ENCODE measurements at places on chromosomes 2 and 18.

DNA sequence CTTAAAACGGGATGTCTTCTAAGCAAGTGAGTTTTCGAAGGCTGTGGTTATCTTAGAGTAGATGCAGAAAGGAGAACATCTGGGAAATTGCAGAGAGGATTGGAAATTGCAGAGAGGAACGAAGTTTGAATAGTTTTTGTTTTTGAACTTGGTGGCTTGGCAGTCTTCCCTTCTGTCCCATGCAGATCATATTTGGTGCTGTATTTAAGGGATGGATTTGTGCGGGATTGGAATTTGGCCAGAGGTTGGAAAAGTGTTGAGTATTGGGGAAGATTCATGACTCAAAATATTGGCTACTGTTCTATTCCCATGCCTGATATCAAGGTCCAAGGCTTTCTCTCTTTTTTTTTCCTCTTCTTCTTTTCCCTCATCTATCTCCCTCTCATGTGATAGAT lies 18.2 kb downstream of the PTPRM start:
- DNase-seq: no peak

- DNase-seq: no peak
Observed at GRCh38 chr18:45628979-45629958, 14.0 kb downstream of the SLC14A2 start.

- no peak for DNase-seq
Observed at GRCh38 chr2:219689676-219690628, 62.5 kb downstream of the SLC4A3 start.

DNA sequence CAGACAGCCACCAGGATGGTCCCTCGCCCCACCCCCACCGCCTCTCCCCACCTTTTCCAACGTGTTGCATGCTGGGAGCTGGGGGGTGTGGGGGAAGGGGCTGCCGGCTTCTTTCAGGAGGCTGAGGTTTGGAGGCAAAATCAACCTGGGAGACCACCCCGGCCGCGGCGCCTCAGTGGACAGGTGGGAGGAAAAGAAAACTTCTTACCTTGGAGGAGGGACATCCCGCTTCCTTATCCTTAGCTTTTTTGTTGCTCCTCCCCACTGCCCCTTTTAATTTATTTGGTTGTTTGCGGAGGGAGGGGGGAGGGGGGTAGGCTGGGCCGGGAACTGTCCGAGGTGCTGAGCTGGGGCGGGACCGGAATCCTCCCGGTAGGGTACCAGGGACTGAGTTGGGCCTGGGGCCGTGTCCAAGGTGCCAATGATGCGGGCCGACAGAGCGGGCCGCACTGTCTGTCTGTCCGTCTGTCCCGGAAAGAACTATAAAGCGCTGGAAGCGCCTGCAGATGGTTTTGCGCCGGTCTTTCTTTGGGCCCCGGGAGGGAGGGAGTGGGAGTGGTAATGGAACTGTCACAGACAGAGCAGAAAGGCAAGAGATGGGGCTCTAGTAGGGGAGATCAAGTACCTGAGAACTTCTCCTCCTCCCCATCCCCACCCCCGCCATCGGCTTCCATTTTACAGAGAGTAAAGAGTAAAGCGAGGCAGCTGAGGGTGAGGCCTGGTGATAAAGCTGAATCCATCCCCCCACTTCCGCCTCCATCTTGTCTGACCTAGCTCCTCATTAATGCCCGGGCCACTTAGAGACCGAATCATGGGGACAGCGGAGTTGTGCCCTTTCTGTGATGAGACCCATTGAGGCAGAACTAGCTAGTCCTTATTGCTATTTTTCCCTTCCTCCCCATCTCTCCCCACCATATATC lies 2.4 kb downstream of the CDK5R2 start:
- peak; percentile 59 for DNase-seq

DNA sequence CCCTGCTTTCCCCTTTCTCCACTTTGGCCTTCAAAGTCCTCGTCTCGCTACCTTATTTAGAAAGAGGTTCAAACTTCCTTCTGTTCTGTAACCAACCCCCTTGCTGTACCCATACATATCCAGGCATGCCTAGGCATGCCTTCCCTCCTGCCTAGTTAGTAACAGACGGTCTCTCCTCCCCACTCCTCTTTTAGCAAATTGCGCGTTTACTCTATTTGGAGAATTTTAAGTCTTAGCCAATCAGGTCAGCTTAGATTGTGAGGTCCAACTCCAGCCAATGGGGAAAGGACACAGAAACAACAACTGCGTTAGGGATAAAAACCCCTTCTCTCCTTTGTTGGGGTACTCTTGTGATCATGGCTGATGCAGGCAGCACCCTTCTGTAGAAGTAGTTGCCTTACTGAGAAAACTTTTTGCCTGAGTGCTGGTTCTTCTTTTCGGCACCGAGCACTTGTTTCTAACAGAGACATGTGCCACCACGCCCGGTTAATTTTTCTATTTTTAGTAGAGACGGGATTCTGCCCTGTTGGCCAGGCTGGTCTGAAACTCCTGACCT lies 85.9 kb upstream of the FOXI3 start:
- DNase-seq: no peak

GRCh38 chr2:70738159-70738558 lies 29.8 kb downstream of the ADD2 start:
- no peak for DNase-seq

- DNase-seq: no peak
Observed at GRCh38 chr2:232479341-232480200, 8.1 kb downstream of the ECEL1 start.

DNA sequence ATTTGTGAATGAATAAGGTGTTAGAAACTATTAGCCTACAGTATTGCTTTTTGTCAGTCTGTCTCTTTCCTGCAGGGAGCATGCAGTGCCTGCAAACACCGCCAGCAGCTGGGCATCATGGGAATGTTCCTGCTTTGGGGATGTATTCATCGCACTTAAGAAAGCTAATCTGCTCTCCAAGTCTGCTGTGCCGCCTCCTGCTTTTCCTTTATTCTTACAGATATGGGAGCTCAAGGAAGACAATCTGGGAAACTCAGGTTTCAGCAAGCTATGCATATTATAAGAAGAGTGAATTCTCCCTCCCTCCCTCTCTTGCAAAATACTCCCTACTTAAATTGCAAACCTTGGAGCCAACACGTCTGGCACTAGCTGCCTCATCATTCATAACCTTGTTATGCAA lies 479.2 kb upstream of the ACVR2A start:
- DNase-seq: no peak

DNA sequence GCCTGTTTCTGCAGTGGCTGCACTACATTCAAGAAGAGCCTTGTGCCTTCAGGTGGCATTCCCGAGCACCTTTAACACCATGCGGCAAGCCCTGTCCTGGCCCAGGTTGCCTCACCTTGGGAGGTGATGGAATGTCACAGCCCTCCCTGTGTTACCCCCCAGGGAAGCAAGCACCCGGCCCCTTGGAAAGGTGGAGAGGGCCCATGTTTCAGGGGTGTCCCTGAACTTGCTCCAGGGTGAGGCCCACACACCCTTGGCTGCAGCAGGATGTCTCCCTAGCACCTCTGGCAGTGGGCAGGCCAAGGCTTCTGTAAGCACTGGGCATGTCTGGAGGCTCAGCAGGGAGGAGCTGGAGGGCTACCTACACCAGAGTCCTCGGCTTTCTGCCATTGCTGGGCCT lies 29.3 kb upstream of the ACAA2 start:
- DNase-seq: no peak

DNA sequence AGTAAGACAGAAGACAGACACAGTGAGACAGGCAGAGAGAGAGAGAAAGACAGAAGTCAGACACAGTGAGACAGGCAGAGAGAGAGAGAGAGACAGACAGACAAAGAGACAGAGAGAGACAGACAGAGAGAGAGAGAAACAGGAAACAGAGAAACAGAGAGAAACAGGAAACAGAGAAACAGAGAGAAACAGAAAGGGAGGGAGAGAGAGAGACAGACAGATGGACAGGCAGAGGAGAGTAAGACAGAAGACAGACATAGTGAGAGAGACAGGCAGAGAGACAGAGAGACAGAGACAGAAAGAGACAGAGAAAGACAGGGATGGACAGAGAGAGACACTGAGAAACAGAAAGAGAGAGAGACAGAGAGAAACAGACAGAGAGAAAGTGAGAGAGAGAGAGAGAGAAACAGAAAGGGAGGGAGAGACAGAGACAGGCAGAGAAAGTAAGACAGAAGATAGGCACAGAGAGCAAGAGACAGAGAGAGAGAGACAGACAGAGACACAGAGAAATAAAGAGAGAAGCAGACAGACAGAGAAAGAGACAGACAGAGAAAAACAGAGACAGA lies 109.3 kb upstream of the ANKRD30BL start:
- DNase-seq: no peak

DNA sequence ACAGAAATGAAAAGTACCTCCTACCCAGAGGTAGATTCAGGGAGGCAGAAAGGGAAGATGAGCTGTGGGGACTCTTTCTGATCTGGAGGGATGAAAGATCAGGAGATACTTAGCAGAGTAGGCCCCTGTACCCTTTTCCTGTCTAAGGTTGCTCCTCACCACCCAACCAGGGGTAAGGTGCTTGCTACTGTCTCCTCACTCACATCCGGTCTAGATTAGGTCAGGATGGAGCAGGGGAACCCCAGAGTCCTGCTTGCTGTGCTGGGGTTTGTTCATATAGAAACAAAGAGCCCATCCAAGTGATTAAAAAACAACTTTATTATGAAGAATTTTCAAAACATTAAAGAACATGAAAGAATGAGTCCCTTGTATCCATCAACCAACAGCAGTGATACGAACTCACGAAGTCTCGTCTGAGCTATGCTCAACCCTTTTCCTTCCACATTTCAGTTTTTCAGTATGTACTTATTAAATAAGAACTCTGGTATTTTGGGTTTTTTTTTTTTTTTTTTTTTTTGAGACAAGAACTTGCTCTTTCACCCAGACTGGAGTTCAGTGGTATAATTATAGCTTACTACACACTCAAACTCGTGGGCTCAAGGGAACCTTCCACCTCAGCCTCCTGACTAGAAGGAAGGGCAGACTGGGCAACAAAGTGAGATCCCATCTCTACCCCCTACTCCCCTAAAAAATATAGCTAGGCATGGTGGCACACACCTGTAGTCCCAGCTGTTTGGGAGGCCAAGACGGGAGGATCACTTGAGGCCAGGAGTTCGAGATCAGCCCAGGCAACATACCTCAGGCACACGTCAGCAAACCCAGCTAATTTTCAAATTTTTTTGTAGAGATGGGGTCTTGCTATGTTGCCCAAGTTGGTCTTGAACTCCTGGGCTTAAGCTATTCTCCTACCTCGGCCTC lies 28.5 kb upstream of the MCFD2 start:
- DNase-seq: peak; percentile 40

- no peak for DNase-seq
Observed at GRCh38 chr18:22601481-22601880, 183.8 kb upstream of the CTAGE1 start.

GRCh38 chr18:12362473-12363174 lies 14.4 kb downstream of the AFG3L2 start:
- DNase-seq: no peak

- DNase-seq: no peak
Observed at GRCh38 chr2:235605312-235606003, 111.6 kb downstream of the AGAP1 start.

DNA sequence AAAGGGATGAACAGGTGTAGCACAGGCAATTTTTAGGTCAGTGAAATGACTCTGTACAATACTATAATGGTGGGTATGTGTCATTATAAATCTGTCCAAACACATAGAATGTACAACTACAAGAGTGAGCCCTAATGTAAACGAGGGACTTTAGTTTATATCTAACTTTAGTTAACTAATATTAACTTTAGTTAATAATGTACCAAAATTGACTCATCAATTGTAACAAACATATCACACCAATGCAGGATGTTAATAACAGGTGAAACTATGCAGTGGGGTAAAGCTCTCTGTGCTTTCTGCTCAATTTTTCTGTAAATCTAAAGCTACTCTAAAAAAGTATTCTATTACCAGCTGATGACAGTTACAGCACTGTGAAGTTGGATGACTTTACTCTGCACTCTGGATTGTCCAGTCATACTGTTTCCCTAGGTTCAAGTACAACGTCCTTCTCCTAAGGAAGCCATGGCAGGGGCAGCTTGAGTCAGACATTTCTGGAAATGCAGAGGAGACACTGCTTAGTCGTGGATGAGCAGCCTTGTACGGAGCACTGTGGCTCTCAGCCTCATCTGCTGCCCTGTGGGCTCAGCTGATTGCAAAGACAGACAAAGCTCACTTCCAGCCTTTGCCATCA lies 26.1 kb downstream of the TGFA start:
- no peak for DNase-seq

DNA sequence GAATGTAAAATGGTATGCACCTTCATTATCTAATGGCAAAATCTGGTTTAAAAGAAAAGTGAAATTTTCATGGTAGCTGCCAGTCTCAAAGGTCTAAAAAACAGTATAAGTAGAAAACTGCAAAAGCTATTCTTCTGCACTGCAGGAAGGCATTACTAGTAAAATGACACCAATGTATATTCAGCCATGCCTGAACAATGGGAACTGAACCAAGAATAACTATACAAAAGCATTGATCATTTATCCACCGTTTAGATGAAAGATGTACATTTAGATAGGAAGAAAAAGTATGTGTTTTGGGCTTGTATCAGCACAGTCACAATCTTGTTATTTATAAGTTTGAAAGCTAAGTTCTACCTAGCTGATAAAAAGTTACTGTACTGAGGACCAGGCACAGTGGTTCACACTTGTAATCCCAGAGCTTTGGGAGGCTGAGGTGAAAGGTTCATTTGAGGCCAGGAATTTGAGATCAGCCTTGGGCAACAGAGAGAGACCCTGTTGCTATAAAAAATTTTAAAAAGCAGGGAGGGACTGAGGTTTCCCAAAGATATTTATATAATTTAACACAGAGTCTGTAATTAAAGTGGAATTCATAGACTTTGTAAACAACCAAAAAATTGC lies 163.1 kb upstream of the WDSUB1 start:
- DNase-seq: no peak

GRCh38 chr2:67374949-67375348 lies 22.2 kb upstream of the ETAA1 start:
- no peak for DNase-seq

GRCh38 chr2:71683070-71683469 lies 229.7 kb downstream of the DYSF start:
- DNase-seq: no peak
